ENCODE measurements at places on chromosomes 16 and 17.

GRCh38 chr17:75482098-75482942 lies 25.9 kb downstream of the TMEM94 start:
- no peak for DNase-seq

DNA sequence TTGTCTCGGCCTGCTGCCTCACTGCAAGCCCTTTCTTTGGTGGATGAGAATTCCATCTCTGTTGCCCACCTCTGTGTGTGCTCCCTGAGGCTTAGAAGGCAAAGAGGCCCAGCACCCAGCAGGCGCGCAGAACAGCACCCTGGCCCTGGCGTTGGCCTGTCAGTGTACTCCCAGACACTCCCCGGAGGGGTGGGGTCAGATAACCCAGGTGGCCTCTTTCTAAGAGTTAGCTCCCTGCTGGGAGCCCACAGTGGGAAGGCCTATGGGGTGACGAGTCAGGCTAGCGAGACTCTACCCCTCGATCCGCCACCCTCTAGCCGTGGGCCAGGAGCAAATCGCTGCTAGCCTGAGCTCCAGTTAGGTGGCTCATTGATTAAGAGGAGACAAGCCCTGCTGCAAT lies 38.1 kb downstream of the SRL start:
- DNase-seq, result no peak

GRCh38 chr16:57225978-57226377 lies 19.1 kb upstream of the ARL2BP start:
- DNase-seq, result no peak

- no peak for DNase-seq
Observed at GRCh38 chr16:53357208-53357586, 77.1 kb upstream of the RBL2 start.

DNA sequence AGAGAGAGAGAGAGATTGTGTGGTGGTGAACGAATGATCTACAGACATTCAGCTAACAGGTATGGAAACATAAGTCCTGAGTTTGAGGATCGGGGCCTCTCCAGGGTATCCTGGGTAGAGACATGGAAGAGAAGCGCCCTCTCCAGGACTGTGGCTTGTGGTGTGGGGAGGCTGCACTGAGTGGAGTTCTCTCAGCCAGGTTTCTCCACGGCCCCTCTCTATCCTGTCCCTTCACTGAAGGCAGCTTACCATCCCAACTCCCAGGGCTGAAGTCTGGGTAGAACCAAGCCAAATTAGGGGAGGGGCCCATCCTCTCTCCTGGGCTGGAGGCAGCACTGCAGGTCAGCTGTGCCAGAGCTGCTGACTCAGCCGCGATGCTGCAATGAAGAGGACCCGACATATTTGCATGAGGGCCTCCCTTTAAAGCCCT lies 6.2 kb downstream of the C1QL1 start:
- DNase-seq, result no peak

DNA sequence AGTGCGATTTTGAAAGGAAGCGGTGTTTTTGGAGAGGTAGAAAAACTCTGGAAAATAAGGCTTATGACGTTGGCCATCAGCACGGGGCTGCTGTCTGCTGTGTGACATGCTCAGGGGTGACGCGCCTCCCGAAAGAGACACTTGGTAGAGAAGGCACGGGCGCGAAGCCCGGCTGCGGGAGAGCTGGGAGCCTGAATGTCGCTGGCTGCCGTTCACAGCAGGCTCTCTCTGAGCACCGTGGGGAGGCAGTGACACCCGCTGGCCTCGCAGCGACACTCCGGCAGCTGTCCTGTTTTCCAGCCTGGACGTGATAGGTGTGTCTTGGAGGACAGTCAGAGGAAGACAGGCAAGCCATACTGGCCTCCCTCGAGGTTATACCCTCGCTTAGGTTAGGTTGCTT lies 759.1 kb upstream of the RBFOX1 start:
- DNase-seq, result no peak

- no peak for DNase-seq
Observed at GRCh38 chr17:40548982-40549685, 16.1 kb downstream of the CCR7 start.

- no peak for DNase-seq
Observed at GRCh38 chr17:67121316-67121891, 77.0 kb downstream of the CACNG1 start.

DNA sequence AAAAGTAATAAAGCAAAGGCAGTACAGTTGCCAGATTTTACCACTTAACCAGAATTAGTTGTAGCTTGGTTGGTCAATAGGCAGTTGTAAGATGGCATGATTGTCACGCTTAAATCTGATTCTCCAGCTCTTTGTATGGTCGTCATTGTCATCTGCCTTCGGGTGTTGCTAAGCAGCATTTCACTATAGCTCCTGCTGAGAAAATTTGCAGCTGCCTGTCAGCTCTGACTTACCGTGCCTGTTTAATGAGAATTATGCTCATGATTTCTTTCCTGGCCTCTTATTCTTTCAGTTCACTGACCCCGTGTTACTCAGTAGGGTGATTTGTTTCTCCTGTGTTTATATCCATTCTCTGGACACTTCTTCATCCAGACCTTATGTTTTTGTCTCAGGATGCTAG lies 66.7 kb downstream of the TANGO6 start:
- no peak for DNase-seq

GRCh38 chr16:81094771-81095251 lies 1.4 kb downstream of the GCSH start:
- no peak for DNase-seq

- DNase-seq, result no peak
Observed at GRCh38 chr17:31853911-31854470, 5.1 kb downstream of the COPRS start.

DNA sequence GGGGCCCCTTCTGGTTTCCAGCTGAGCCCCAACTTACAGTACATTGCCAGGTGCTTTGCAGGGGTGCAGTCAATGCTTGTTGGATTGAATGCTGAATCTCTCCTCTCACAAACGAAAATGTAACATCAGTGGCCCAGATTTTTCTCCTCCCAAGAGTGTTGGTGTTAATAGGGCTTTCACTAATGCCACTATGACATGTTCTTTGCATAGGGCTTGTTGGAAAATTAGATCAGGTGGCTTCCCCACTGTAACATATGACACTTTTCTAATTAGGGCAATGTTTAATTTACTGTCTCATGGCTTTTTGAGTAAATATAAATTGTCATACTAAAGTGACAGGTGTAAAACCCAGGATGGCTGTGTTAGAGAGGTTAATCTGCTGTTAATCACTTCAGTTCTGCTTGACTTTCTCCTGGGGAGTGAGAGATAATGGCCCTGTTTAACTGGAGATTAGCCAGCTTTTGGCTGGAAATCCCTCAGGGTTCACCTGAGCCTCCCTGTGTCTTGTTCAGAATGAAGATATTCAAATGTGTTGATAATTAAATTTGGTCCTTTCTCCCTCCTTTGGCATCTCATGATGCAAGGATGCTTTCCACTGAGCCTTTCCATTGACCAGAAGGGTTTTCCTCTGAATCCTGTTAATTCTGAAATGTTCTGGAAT lies 502.3 kb downstream of the RBFOX1 start:
- no peak for DNase-seq

DNA sequence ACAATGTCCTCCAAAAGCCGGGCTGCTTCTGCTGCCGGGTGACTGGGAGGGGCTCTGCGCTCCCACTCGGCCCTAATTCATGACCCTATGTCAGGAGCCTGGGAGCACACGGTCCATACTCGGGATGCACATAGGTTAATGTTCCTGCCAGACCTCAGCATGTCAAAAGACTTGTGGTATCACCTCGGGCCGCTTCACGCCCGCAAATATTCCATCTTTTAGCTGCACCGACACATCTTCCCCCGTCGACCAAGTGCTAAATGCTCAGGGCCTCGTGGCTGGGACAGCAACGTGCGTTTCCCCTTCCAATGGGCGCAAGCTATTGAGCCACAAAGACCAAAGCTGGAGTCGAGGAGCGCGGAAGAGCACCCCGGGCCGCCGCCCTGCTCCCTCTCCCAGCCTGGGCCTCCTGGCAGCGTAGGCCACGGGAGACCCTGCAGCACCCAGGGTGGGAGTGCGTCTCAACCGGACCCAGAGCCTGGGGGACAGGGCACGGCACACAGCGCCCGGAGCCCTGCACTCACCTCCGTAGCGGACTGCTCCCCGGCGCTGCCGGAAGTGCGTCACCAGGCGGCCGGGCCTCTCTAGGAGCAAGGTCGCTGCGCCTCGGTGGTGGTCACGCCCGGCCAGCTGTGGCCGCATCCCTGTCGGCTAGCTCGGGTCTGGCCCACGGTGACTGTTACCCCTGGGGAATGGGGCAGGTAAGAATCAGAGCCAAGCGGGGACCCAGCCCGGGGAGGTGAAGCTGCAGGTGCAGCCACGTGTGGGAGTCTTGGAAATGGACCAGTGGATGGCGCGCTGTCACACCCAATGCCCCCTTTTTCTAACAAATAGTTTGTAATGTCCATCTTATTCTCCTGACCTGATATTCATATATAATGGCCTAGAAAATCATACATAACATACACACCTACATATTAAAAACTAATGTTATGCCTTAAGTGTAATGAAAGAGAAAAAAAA lies at the start of gene ZNF23:
TSS of gene ZNF23 (minus strand) at position 562 of the 963 bp plus-strand sequence. CDS start 5,451 bp downstream, outside the sequence.
- DNase-seq, result peak; percentile 58

GRCh38 chr17:55769625-55770000 lies 18.8 kb downstream of the PCTP start:
- no peak for DNase-seq

- no peak for DNase-seq
Observed at GRCh38 chr17:61593426-61593825, 2.4 kb upstream of the NACA2 start.

DNA sequence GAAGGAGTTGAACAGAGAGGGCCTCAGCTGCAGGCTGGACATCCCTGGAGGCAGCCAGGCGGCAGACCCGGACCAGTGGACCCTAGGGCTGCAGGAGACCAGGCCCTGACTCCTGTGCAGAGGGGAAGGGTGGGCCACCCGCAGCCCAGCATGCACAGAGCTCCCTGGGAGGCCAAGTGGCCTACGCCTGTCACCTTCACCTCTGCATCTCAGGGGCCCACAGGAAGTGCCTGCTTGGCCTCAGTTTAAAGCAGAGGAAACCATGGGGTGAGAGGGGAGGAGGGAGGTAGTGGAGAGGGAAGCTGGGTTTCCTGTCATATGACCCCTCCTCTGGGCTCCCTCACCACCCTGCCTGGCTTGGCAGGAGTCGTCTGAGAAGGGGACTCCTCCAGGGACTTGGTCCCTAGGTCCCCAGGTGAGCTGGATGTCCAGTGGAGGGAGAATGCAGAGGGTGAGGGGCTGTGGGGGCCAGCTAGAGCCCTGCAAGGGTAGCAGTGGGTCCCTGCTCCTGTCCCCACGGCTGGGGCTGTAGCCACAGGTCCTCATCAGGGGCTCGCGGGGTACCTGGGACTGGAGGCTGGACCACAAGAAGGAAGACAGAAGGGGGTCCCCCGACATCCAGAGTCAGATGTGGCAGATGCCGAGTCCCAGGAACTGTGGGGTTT lies at the start of gene TMC8:
TSS of gene TMC8 (plus strand) at position 335 of the 665 bp plus-strand sequence. CDS start 818 bp downstream, outside the sequence.
- no peak for DNase-seq

- DNase-seq, result no peak
Observed at GRCh38 chr17:35079547-35080423, 16.3 kb upstream of the RFFL start.

DNA sequence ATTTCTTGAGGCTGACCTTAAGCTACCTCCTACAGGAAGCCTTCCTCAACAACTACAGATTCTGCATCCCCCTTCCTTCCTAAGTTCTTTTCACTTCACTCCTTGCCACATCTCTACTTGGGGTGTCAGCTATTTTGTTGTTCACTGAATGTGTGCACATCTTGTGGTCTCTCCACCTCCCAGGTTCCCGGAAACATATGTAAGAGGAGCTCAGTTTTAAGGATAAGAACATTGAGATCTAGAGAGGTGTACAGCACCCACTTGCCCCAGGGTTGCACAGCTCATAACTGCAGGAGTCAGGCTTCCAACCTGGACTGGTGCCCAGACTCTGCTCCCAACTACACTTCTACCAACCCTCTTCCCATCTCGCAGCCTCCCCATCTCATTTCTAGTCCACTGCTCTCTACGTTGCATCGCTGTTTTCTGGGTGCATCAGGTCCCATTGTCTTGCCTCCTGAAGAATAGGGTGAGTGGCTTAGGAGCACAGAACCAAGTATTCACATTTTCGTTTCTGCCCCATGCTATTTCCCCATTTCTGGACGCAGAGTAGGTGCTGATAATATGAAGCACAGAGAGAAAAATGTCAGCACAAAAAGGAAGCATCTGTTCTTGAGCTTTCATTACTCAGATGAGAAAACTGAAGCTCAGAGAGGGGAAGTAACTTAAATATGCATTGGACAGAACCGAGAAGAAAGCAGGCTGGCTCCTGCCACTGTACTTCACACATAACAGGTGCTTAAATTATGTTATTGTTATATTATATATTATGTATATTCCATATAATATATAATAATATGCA lies 292.0 kb upstream of the CCL2 start:
- no peak for DNase-seq

DNA sequence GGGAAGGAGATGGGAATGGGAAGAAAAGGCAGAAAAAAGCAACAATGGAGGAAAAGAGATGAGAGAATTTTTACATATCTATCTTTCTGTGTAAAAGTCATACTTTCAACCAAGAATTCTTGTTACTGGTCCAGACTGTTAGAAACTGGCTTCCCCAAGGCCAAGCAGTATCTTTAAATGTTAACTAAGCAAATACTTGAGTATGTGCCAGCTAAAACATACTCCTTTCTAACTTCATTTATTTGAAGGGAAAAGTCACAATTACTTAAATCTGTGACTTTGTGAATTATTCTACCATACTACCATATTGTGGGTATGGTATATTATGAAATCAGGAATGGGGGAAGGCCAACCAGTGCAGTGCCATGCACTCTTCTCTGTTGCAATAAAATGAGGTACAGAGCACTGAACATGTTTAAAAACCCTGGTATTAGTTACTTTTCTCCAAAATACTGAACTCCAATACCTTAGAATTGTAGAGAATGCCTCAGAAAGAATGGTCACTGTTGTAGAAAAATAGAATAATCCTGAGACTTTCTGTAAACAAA lies 92.3 kb upstream of the C17orf78 start:
- DNase-seq, result no peak

- DNase-seq, result no peak
Observed at GRCh38 chr17:35793257-35793656, 2.2 kb downstream of the MMP28 start.

GRCh38 chr16:27671410-27671809 lies 121.5 kb downstream of the KATNIP start:
- no peak for DNase-seq

DNA sequence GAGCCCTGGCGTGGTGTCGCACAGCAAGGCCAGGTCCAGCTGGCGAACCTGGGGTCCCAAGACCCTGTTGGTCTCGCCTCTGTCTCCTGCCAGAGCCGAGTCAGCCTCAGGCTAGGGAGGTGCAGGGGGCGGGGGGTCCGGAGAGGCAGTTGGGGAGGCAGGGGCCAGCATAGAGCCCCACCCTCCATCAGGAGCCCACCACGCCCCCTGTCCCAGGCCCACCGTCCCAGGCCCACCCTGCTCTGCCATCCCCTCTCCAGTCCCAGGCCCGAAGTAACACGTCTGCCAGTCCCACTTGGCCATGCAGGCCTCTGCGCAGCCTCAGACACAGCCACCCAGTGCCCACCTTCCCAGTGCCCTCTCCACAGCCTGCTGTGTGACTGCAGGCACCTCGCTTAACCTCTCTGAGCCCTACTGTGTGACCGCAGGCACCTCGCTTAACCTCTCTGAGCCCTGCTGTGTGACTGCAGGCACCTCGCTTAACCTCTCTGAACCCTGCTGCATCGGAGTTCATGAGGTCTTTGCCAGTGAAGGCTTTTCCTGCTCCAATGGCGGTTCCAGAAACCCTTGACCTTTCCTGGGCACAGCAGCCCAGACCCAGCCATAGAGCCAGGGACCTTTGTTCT lies 29.3 kb downstream of the ZNF469 start:
- no peak for DNase-seq

Measured in right renal cortex interstitium (tissue), 3 donors.